ENCODE measurements at places on chromosomes 1 and 21.

DNA sequence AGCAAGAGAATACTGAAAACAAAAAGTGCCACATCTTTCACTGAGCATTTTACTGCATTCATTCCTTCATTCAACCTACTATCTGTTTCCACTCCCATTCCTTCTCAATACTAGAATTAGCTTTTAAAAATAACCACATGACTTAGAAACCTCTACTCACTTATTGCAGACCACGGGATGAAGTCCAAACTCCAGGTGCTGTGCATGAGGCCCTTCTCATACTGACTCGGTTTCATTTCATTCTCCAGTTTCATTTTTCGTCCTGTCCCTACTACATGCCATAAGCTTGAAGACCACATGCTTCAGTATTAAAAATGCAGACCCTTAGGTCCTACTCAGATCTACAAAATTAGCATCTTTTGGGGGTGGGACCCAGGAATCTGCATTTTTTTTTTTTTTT lies 2.3 kb upstream of the BACH1 start:
- DNase-seq, result no peak

DNA sequence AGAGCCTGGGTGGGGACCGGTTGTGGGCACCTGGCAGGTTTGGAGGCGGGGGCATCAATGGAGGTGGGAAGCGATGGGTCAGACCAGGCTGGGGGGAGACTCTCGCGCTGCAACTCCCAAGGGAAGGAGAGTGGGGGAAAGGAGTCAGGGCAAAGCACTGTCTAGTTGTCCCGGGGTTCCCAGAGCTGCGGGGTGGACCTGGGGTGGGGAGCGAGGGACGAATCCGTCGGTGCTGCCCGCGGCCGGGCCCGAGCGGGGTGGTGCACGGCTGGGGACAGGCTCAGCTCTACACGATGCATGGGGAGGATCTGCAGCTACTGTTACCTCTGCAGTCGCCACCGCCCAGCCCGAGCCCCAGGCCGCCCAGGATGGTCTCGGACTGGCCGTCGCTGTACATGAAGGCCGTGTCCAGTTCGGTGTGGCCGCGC lies 427 bp downstream of the AKR7A2 start:
- no peak for DNase-seq

GRCh38 chr1:181390410-181391077 lies 92.8 kb upstream of the CACNA1E start:
- DNase-seq, result no peak

DNA sequence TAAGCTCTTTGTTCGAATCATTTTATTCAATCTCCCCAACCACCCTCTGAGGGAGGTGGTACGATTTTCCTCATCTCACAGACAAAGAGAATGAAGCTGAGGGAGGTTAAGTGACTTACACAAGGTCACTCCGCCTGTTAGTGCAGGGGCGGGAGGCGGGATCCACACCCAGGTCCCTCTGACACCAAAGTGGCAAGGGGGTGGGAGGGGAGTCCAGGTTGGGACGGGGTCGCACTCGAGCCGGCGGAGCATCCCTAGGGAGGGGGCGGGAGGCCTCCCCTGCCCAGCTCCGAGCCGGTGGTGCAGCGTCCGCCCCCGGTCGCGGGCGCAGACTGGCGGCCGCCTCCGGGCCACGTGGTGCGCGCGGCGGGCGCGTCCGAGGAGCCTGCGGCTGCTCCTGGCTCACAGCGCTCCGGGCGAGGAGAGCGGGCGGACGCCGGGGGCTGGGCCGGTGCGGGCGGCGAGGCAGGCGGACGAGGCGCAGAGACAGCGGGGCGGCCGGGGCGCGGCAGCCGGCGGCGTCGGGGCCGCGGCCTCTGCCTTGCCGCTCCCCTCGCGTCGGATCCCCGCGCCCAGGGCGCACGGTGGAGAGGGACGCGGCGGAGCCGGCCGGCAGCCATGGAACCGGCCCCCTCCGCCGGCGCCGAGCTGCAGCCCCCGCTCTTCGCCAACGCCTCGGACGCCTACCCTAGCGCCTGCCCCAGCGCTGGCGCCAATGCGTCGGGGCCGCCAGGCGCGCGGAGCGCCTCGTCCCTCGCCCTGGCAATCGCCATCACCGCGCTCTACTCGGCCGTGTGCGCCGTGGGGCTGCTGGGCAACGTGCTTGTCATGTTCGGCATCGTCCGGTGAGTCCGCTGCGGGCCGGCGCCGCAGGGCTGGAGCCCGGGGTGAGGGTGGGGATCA lies at the start of gene OPRD1:
TSS of gene OPRD1 (plus strand) at position 405 of the 903 bp plus-strand sequence. CDS start at position 619, 214 bp downstream.
- DNase-seq, result no peak

DNA sequence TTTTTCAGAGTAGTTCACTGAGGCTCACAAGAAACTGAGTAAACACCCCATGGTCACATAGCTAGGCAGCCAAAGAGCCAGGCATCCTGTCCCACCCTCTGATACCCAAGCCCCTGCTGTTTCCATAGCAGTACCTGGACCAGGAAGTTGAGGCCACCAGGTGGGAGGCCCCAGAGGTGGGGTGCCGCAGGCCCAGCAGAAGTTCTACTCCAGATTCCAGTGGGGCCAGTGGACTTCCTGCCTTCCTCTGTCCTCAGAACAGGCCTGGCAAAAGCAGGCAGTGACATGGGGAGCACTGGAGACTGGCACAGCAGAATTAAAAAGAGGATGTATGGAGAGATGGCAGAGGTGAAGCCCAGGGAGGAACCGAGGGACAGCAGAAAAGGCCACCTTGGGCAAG lies 19.0 kb downstream of the FOXO6 start:
- DNase-seq, result no peak

DNA sequence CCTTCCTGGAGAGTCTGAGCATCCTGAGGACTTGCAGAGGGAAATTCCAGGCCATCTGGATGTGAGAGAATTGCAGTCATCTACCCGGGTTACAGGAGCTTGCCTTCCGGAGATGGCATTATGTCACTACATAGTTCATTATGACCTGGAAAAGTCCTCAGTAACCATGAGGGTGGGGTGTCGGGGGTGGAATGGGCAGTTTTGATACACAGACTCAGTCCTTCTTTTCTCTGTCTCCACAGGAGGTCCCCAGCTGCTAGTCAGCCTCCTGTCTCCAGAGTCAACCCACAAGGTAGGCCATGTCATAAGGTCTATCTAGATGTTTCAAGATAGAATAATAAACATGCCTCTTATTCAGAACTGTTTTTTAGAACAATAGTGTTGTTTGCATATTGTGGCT lies 268.2 kb upstream of the SGIP1 start:
- DNase-seq, result no peak

DNA sequence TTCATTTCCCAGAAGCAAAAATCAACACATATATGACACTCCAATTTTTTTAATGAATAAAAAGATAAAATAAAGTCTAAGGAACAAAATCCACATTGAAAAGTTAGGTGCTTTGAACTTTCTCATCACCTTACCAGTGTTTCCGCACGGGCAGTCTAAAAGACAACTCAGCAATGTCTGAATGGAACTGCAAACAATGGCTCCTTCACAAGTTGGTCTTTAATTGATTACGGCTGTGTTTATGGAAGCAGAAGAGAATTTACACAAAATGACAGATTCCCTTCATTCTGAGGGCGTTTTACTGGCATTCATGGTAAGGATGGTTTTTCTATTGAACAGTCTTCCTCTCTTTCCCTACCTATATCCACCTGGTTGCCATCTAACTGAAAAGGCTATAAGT lies 65.0 kb upstream of the RNPC3 start:
- DNase-seq, result no peak

Measured in anterior cingulate cortex (tissue), 58 donors.